ENCODE measurements at places on chromosomes 1 and 21.

GRCh38 chr1:11280719-11281376, 7.8 kb downstream of the UBIAD1 start:
- DNase-seq = no peak

DNA sequence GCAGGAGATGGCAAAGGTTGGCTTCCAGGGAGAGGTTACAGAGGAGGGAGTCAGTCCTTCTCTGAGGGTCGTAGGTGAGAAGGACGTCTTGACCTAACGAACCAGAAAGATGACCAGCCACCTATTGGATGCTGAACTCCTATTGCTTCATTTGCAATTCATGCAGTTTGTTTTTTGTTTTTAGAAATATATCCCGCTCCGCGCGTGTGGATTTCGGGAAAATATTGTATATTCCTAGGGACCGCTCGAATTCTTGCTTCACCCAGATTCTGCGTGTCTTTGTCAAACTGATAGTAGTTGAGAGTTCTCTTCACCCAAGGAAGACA, 564 bp downstream of the DISP1 start:
- no peak for DNase-seq

DNA sequence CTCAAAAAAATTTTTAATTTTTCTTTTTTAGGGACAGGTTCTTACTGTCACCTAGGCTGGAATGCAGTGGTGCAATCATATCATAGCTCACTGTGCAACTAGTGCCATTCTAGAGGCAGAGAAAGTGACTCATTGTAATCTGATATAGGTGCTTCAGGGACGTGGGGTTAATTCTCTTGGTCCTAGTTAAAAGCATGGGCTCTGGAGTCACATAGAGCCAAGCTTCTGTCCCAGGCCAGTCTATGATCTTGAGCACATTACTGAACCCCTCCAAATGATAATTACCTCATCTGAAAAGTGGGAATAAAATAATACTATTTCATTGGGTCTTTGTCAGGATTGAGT, 1.1 kb upstream of the ADIPOR1 start:
- no peak for DNase-seq

GRCh38 chr1:1290238-1290731, 10.0 kb downstream of the SCNN1D start:
- DNase-seq = no peak

GRCh38 chr21:37686991-37687810, 229.1 kb downstream of the KCNJ6 start:
- no peak for DNase-seq

DNA sequence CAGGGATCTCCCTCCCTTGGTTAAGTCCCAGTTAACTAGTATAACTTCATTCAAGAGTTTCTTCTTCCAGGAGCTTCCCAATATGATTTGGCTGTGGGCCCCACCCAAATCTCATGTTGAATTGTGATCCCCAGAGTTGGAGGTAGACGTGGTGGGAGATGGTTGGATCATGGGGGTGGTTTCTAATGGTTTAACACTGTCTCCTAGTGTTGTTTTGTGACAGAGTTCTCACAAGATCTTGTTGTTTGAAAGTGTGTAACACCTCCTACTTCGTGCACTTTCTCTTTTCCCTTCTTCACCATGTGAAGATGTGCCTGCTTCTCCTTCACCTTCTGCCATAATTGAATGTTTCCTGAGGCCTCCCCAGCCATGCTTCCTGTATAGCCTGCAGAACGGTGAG, 251.8 kb upstream of the FGGY start:
- DNase-seq = no peak

DNA sequence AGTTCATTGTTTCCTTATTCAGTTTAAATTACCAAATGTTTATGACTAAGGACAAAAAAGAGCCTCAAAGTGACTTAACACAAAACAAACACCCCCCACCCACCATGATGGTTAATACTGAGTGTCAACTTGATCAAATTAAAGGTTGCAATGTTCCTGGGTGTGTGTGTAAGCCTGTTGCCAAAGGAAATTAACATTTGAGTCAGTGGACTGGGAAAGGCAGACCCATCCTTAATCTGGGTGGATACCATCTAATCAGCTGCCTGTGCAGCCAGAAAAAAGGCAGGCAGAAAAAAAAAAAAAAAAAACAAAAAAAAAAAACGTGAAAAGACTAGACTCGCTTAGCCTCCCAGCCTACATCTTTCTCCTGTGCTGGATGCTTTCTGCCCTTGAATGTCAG, 543.4 kb downstream of the NEGR1 start:
- no peak for DNase-seq

DNA sequence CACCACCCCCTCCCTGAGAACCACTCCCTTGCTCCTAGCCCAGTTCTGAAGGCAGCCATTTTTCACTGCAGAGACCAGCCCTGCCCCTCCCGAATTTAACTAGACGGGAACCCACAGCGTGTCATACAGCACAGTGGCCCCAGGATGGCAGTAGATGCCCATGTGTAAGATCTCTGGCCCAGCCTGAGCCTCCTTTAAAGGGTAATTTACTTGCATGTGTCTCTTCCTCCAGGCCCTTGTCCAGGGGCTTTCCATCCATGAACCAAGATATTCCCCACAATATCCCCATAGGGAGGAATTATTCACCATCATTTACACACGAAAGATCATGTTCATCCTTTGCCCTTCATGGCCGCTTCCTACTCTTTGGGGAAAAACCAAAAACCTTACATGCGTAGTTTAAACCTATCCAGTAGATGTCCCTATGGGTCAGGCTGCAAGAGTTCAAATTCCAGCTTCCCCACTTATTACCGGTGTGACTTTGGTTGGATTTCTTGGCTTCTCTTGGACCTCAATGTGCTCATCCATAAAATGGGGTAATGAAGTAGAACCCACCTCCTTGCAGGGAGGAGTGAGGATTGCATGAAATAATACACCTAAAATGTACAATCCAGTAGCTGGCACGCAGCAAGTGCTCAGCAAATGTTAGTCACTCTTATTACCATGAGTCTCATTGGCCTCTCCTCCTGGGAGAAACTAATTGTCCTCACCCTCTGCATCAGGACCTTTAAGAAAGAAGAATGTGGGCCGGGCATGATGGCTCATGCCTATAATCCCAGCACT, 4.0 kb upstream of the LACTBL1 start:
- no peak for DNase-seq

- DNase-seq = no peak
Observed at GRCh38 chr1:11100149-11100493, 452 bp upstream of the EXOSC10 start.

GRCh38 chr1:212030936-212031528, 4.3 kb downstream of the INTS7 start:
- no peak for DNase-seq

DNA sequence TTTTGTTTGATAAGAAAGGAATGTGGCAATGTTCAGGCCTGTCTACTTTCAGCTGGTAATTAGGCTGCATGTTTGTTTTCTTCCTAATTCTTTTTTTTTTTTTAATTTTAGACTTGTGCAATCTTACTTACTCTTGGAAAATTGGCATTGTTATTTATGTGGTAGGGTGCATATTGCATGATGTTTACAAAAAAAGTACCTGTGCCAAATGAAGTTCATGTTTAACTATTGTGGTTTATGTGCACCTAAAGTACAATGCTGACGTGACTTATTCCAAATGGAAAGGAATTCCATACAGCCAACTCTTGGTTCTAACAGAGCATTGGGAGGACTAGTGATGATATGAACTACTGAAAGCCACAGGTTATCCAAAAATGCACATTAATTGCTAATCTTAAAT, 51.0 kb downstream of the KCNK2 start:
- no peak for DNase-seq

DNA sequence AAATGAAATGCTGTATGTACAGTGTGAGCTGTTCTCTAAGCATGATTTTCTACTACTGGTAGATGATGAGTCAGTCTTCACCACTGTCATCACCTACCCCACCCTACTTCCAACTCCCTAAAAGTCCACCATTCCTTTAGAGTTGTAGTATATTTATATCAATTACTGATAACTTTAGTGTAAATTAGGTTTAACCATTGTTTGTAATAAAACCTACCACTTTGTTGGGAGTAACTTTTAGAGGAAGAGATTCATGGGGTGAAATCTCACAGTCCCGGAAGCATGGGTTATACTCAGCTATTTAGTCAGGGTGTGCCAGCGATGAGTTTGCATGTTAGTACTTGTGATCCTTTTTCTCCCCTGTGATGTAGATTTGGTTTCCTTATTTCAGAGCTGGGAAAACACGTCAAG, 17.1 kb downstream of the MORC3 start:
- no peak for DNase-seq

- no peak for DNase-seq
Observed at GRCh38 chr1:115606305-115606704, 35.5 kb upstream of the VANGL1 start.

DNA sequence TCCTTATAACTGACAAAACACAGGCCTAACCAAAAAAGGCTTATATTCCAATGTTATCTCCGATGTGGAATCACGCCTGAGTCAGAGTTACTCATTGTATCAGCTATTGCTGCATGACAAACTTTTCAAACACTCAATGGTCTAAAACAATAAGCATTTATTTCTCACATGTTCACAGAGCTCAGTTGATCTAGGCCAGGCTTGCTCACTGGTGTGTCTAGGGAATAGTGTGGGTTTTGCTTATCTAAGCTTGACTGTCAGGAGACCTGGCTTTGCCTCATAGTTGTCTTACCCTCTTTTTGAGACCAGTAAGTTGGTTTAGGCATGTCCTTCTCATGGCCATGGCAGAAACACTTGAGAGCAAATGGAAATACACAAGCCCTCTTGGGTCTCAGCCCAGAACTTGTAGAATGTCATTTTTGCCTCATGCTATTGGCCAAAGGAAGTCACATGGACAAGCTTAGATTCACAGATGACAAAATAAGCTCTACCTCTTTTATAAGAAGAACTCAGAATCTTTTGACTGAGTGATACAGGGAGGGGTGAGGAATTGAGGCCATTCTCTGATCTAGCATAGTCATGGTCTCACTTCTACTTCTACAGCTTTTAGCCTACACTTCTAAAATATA, 130.8 kb downstream of the HMCN1 start:
- no peak for DNase-seq

DNA sequence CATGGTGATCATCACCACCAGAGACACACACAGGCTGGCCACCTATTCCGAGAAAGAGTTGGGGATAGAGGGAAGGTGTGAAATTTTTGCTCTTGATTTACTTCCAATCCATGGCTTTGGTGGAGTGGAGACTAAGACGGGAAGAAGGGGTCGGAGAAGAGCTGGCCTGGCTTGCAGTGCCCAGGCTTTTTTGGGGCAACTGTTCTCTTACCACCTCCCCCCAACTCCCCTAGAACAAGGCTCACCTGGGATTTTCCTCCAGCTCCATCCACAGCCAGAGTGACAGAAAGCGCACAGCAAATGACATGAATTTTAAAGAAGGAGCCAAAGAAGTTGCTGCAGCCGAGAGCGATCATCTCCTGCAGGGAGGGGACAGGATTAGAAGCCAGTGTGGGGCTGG, 16.0 kb downstream of the SLC26A9 start:
- no peak for DNase-seq

- DNase-seq = no peak
Observed at GRCh38 chr21:41499920-41500319, 8.0 kb downstream of the TMPRSS2 start.

DNA sequence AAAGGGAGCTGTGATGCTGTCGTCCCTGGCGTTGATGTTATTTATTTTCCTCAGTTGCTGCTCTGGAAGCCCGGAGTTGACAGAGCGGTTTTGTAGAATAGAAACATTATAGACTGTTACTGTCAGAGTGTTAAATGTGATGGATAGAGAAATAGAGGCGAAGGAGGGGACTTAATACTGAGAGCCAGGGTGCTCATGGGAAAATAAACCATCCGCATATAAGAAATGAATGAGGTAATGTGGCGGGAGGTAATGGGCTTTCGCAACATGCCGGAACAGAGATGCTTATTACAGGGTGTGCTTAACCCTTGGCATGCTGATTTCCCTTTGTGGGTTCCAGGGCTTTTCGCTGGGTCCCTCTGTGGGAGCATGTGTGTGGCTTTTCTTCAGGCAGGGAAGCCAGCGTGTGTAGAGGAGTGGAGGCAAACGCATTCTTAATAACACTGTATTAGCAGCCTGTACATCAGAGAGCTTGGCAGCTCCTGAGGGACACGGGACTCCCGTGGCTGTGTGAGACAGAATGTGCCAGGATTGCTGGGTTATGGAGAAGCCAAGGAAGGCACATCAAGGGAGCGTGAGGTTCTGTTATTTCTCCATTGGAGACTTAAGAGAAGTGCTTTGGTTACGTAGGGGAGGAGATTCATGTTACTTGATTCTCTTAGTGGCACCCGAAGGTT, 141.0 kb downstream of the PBX1 start:
- no peak for DNase-seq

DNA sequence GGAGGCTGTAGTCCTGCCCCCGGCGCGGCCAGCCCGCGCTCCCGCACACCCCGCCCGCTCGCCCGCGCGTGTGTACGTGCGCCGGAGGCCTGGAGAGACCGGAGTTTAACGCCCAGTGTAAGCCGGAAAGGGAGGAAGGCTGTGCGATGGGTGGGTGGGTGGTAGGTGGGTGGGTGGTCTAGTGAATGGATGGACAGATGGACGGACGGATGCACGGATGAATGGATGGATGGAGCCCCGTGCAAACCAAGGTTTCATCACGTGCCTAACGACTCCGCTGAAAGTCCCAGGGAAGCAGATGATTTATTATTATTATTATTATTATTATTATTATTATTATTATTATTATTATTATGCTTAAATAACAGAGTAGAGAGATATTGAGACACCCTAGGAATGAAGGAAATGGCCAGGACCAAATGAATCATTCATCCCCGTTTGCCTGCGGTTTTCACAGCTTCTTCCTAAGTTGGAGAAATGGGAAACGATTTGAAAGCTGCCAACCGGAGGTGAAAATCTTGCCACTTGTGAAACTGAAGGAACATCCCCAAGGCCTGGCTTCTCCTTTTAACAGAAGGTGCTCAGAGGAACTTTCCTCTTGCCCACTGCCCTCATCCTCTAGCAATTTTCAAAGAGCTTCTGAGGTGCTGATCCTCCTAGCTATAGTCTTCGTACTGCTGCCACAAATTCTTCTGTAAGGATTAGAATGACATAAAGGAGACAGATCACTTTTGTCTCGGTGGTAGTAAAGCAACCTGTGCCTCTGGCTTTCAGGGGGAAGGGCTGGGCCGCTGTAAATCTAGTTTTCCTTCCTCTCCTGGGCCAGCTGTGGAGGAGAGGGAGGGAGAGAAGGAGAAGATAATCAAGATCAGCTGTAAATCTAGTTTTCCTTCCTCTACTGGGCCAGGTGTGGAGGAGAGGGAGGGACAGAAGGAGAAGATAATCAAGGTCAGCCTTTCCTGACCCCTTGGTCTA, 648 bp upstream of the RGS7 start:
- no peak for DNase-seq
